ENCODE measurements at places on chromosomes 12 and 14.

GRCh38 chr12:27517961-27518665 is 5.9 kb upstream of the PPFIBP1 start:
- DNase-seq = no peak

- DNase-seq = no peak
These were observed 22.3 kb downstream of the MNAT1 start for GRCh38 chr14:60756847-60757246.

DNA sequence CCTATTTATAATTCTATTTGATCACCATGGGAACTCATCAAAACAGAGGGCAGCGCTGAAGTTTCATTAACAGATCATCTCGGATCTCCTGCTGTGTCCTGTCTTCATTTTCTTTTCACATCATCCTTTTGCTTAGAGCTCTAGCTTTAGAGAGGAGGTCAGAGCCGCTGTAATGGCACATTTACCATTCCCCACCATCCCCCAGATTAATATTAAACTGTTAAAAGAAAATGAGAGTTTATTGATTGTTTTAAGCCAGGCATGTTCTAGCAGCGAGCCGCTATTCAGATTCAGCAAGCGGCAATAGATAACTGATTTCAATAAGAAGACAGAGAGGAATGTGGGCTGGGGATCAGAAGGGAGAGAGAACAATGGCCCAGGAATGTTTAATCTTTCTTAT is 308.8 kb downstream of the EGLN3 start:
- no peak for DNase-seq

GRCh38 chr12:5262450-5262849 is 169.5 kb upstream of the NTF3 start:
- DNase-seq = no peak

DNA sequence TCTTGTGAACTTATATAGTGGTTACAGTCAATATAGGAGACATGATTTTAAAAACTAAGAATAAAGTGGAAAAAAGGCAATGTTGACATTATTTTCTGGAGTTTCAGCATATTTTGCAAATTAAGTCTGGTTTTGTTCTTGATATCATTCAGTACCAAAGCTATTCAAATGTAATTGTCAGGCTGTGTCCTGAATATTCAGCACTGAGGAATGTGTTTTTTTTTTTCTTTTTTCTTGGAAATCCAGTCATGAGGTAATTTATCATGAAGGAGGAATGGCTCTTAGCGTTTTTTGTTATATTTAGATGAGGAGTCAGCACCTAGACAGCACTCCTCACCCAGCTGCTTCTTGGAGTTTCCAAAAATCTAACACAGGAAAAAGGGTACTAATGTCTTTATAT is 225.5 kb downstream of the CCDC91 start:
- DNase-seq = no peak

GRCh38 chr12:22408610-22409376 is 74.3 kb upstream of the ST8SIA1 start:
- DNase-seq = no peak

DNA sequence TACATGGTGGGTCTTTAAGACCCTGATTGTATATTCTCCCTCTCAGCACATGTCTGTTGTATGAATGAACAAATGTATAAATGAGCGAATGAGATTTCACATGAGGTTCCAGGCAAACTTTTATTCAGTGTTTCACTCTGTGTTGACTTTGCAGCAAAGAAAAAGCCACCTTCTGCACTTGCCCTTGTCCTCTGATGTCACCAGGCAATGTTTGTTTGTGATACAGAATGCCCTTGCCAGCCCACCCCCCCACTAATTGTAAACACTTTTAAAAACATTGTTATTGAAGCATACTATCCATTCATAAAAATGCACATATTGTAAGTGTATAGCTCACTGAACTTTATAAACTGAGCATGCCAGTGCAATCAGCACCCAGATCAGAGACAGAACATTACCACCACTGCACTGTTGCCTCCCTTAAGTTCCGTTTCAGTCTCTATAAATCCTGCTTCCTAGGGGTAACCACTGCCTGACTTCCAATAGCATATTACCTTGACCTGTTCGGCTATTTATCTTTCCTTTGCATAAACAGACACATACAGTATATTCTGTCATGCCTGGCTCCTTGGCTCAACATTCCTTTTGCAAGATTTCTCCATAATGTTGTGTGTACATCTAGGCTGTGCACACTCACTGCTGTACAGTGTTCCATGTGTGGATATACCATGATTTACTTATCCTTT is 11.3 kb upstream of the LTA4H start:
- DNase-seq = no peak

GRCh38 chr14:102063109-102063807 is 23.6 kb downstream of the HSP90AA1 start:
- DNase-seq = no peak

DNA sequence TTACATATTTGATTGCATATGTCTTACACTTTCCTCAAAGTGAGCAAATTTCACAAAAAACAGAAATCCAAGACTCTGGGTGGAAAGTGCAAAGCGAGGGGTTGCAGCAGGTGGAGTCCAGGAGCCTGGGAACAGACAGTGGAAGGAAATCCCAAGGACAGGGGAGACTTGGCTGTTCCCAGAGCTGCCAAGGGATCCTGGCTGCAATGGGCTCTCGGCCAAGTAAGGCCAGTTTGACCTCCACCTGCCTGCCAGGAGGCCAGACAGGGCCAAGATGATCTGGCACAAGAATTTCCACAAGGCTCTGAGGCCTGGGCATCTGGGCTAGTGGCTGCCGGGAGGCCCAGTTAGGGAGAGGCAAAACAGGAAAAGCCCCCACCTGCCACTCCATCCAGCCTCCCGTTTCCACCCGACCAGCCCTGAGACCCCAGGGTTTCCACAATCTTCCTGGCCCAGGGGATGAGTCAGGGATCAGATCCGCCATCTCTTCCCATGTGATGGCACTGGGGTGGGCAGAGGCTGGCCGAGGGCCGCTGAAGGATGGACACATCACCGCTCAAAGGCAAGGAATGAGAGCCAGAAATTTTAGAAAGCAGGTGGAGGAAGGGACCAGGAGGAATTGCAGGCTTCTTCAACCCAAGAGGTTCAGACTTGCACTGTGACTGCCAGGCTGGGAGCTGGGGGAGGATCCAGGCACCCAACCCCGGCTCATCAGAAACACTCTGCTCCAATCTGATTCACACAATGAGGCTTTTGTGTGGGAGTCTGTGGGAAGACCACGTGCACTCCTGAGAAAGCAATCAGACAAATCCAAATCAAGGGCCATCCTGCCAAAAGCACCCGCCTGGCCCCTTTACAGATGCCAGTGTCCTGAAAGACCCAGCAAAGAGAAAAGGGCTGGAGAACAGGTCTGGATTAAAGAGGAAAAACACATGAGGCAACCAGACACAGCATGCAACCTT is 16.3 kb downstream of the SCARB1 start:
- DNase-seq = no peak

DNA sequence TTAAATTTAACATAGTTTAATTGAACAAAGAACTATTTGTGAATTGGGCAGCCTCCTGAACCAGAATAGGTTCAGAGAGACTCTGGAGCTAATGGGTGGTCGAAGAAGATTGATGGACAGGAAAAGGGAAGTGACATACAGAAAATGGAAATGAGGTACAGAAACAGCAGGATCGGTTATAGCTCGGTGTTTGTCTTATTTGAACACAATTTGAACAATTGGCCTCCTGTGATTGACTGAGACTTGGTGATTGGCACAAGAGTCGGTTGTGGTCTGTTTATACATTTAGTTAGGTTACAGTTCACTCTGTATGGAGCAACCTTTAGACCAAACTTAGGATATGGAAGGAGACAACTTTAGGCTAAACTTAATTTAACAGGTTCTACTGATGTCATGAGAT is 18.4 kb upstream of the CFL2 start:
- no peak for DNase-seq

- DNase-seq = no peak
These were observed 4.2 kb downstream of the RFX4 start for GRCh38 chr12:106586803-106587684.
